Mesangial cell (primary cell): ENCODE measurements at places on chromosomes 2 and 18. TPM values are rescaled to one million over a fixed set of nuclear protein-coding genes. Genes with fewer than 3 reads are reported as not detected.

RPS27A gene
- 581 and 766 TPM in 2 replicates for total RNA-seq

MOGAT1 gene
- not detected in 2 replicates for total RNA-seq

TMEM169 gene
- total RNA-seq, result 1.6 and 7.0 TPM in 2 replicates

GPR35 gene
- 0.25 and 0.33 TPM in 2 replicates for total RNA-seq

DHRS9 gene
- total RNA-seq, result 0.81 TPM in 1 of 2 replicates, not detected in the other

EPAS1 gene
- total RNA-seq, result 5.7 and 33.5 TPM in 2 replicates

GPR45 gene
- total RNA-seq, result 0.16 and 0.25 TPM in 2 replicates

GALNT14 gene
- 73.3 and 217 TPM in 2 replicates for total RNA-seq

HDLBP gene
- 440 and 663 TPM in 2 replicates for total RNA-seq

DLX2 gene
- total RNA-seq, result 0.16 TPM in 1 of 2 replicates, not detected in the other

ALKAL2 gene
- total RNA-seq, result 0.25 TPM in 1 of 2 replicates, not detected in the other

FAM210A gene
- total RNA-seq, result 9.0 and 9.6 TPM in 2 replicates

IL36A gene
- not detected in 2 replicates for total RNA-seq

ACTR3 gene
- 115 and 171 TPM in 2 replicates for total RNA-seq

HJURP gene
- 2.7 and 62.2 TPM in 2 replicates for total RNA-seq

KLHL30 gene
- total RNA-seq, result 0.16 and 5.5 TPM in 2 replicates

NEMP2 gene
- 4.4 and 4.6 TPM in 2 replicates for total RNA-seq

CCBE1 gene
- 5.1 and 14.0 TPM in 2 replicates for total RNA-seq

GLB1L gene
- total RNA-seq, result 10.3 and 23.1 TPM in 2 replicates

GAL3ST2 gene
- 1.0 TPM in 1 of 2 replicates, not detected in the other for total RNA-seq

INPP5D gene
- 0.16 and 2.7 TPM in 2 replicates for total RNA-seq

NEB gene
- total RNA-seq, result under 0.01 and 0.13 TPM in 2 replicates
